Right renal pelvis (tissue), 4 donors: ENCODE measurements at places on chromosomes 7 and 10. TPM values are rescaled to one million over a fixed set of nuclear protein-coding genes. Genes with fewer than 3 reads are reported as not detected.

The CPA4 gene
- polyA plus RNA-seq: 0.44 TPM

The OR6B1 gene
- polyA plus RNA-seq: not detected

The HMX3 gene
- polyA plus RNA-seq: not detected

The ETV1 gene
- 29.3 TPM for polyA plus RNA-seq

The ZNF722 gene
- polyA plus RNA-seq: not detected

GRCh38 chr10:58518775-58519174, 6.1 kb downstream of the BICC1 start:
- DNase-seq: no peak

The RAMP3 gene
- 16.4 TPM for polyA plus RNA-seq

The KNDC1 gene
- 5.9 TPM for polyA plus RNA-seq

GRCh38 chr10:46022978-46023702, 7.3 kb downstream of the NCOA4 start:
- DNase-seq: peak; percentile 73

The ZNF107 gene
- 14.4 TPM for polyA plus RNA-seq

The STEAP1 gene
- 13.6 TPM for polyA plus RNA-seq

DNA sequence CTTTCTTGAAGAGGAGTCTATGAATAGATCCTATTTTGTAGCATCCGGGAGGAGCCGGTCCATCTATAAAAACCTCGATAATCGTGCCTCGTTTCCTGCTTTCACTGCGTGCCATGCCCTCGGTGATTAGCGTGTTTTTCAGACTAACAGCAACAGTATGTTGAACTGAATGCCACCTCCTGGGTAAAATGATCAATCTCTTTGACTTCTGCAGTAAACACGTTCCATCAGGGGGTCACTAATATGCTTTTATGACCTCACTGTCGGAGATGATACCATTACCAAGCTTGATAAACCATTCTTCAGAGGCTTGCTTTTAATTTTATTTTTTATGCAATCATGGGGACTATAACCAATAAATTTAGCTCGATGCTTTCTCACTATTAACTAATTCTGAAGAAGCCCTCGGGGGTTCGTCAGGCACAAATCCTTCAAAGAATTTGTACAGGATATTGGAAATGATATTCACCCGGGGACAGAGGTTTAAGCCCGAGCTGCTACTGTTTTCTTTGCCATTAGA, 228.3 kb downstream of the ADARB2 start:
- no peak for DNase-seq

- DNase-seq: no peak
Observed at GRCh38 chr7:150464962-150465361, 14.5 kb downstream of the GIMAP8 start.

The IFIT2 gene
- 7.5 TPM for polyA plus RNA-seq

- no peak for DNase-seq
Observed at GRCh38 chr7:140678081-140678815, 5.5 kb downstream of the ADCK2 start.

The FASTK gene
- polyA plus RNA-seq: 49.8 TPM

GRCh38 chr7:155257482-155258225, 40.0 kb upstream of the INSIG1 start:
- no peak for DNase-seq

DNA sequence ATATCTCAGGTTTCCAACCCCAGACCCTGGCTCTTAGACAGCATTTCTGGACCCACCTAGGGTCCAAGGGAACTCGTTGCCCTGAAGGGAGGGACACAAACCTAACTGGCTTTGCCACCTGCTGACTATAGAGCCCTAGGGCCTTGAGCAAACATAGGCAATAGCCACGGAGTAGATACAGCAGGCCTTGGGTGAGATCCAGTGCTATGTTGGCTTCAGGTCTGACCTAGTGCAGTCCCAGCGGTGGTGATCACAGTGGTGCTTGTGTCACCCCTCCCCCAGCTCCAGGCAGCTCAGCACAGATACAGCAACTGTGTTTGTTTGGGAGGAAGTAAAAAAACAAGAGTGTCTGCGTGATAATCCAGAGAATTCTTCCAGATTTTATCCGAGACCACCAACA, 9.7 kb upstream of the TNKS2 start:
- no peak for DNase-seq

- DNase-seq: no peak
Observed at GRCh38 chr7:27207348-27207985, 7.6 kb upstream of the HOXA13 start.

DNA sequence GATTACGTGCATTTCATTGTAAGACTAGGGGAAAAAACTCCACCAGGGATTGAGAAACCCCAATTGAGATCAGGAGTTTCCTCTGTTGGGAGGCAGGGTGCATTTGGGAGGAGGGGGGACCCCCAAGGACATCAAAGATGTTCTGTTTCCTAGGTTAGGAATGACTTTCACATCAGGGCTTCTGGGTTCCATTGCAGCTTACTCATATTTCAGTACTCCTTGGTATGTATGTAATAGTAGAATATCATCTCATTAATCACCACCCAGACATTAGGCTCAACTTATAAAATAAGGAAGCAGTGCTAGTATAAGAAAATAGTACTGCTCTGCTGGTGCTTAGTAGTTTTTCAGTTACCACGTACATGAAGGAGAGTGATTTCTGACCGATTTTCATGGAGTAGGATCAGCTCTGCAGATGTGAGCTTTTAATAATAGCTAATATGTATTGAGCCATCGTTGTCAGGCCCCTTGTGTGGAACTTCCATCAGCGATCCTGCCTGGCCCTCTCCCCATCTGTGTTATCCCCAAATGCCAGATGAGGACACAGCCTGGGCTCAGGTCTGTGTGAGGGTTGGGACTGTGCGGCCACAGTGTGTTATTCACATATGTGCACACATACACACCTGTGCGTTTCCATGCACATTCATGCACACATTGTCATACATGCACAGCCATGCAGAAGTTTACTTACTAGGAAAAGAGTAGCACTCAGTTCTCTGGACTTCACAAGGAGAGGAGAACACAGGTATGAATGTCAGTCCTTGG, 23.5 kb downstream of the UPP1 start:
- no peak for DNase-seq

The OIT3 gene
- polyA plus RNA-seq: 3.7 TPM

The ADIRF gene
- 12.7 TPM for polyA plus RNA-seq

DNA sequence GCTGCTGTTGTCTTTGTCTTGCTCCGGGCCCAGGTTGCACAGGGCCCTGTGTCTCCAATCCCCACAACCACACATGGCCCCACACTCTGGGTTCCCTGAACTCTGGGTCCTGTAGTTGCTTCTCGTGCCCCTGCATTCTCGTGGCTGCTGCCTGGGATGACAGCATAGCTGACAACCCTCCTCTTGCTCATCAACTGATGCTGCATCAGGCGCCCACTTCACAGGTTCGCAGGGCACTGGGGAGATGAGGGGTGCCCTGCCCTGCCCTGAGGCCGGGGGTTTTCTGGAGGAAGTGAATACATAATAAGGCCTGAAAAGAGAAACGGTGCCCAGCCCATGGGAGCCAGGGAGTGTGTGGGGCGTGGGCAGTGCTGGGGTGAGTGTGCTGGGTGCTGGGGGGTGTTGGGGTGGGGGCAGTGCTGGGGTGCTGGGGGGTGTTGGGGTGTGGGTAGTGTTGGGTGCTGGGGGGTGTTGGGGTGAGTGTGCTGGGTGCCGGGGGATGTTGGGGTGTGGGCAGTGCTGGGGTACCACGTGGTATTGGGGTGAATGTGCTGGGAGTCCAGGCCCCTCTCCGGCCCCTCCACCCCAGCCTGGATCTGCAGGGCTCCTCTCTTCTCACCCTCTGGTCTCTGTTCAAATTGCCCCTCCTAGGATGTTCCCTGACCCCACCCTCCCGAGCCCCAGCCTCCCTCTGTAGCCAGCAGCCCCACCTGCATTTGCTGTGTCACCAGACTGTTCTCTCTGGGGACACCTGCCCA, 2.0 kb upstream of the MTG1 start:
- DNase-seq: no peak

The AGR3 gene
- 4.5 TPM for polyA plus RNA-seq

GRCh38 chr7:159253657-159254056, 109.0 kb upstream of the VIPR2 start:
- no peak for DNase-seq

The OR2A12 gene
- not detected for polyA plus RNA-seq

DNA sequence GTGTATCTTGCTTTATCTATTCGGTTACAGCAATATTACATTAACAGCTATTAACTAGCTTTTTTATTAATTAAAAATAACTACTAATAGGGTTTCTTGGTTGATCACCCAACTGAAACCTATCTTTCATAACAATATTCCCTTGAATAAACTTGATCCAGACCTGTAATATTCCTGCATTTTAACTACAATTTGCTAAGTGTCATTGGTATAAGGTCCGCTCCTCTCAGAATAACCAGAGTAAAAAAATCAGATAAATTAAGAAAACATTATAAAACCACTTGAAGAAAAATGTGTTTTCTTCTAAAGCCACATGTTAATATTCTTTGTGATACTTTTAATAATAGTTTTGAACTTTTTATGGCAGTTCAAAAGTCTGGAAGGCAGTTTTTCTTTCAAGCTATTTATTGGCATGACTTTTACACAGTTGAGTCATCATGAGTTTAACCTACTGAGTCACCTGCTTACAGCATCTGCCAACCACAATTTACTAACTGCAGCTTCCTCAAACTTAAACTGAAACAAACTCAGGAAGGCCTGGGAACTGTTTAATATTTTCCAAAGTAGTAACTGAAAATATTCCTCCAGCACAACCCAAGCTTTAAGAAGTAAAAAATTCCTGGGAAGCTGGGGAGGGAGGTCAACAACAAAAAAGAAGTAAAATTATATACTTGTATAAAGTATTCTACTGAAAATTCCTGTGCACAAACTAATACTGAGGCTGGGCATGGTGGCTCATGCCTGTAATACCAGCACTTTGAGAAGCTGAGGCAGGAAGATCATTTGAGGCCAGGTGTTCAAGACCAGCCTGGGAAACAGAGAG, 103.2 kb downstream of the NRBF2 start:
- DNase-seq: no peak

DNA sequence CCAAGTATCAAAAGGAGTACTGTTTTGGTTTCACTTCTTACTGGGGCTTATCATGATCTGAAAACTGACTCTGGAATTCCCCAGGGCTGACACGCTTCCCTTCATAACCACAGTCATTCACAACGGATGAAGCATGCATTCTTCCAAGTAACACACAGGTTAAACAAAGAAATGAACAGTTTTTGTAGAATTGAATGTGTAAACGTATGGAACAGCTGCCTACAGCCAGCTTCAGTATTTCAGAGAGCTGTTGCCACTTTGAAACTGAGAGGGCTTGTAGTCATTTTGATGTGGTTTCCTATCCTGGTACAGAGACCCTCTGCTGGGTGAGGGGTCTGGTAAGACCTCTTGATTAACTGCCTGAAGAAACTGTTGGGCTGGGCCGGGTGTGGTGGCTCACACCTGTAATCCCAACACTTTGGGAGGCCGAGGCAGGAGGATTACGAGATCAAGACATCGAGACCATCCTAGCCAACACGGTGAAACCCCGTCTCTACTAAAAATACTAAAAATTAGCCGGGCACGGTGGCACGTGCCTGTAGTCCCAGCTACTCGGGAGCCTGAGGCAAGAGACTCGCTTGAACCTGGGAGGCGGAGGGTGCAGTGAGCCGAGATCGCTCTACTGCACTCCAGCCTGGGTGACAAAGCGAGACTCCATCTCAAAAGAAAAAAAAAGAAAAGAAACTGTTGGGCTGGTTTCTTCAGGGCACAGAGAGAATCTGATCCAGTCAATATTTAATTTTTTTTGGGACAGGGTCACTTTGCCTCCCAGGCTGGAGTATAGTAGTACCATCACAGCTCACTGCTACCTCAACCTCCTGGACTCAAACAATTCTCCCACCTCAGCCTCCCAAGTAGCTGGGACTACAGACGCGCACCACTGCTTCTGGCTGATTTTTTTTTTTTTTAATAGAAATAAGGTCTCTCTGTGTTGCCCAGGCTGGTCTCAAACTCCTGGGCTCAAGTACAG, 4.7 kb downstream of the NFE2L3 start:
- DNase-seq: no peak

DNA sequence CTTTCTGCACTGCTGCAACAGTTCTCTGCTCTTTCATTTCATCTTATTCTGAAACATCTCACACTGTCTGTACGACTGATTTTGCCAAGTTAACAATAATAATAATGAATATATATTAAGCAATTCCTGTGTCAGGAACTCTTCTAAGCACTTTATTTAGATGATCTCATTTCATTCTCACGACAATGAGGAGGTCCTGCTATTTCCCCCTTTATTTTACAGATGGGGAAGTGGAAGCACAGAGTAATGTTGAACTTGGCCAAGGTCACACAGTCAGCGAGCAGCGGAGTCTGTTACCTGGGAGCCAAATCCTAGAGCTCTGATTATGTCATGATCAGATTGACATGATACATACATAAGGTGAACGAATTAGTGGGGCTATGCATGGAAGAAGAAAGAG, 5.8 kb downstream of the MRC1 start:
- DNase-seq: no peak

The RGR gene
- polyA plus RNA-seq: 0.13 TPM

GRCh38 chr10:67629461-67629971, 66.5 kb downstream of the CTNNA3 start:
- no peak for DNase-seq

The DDC gene
- 83.2 TPM for polyA plus RNA-seq

The GIMAP6 gene
- polyA plus RNA-seq: 15.9 TPM

The A1CF gene
- polyA plus RNA-seq: 6.3 TPM

- no peak for DNase-seq
Observed at GRCh38 chr7:154748089-154748786, 254.7 kb downstream of the PAXIP1 start.

The TLX1 gene
- polyA plus RNA-seq: 0.13 TPM

DNA sequence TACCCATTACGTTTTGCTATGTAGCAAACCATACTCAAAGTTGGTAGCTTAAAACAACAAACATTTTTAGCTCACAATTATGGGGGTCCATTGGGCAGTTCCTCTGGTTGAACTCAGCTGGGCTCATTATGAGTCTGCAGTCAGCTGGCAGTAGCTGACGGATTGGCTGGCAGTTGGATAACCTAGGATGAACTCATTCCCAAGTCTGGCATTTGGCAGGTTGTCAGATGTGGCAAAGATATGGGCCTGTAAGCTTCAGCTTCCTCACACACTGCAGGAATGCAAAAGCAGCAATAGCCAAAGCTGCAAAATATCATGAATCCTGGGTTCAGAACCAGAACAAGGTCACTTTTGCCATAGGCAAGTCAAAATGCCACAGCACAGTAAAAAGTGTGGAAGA, 412.2 kb upstream of the SORCS1 start:
- DNase-seq: no peak

The CNPY4 gene
- 43.4 TPM for polyA plus RNA-seq

The TDRD1 gene
- 0.04 TPM for polyA plus RNA-seq
